ENCODE measurements at places on chromosomes 6 and 20. TPM values are rescaled to one million over a fixed set of nuclear protein-coding genes. Genes with fewer than 3 reads are reported as not detected.
A peak's percentile ranks its signal among the peaks of the same experiment; 100 is the strongest.

- H3K27ac ChIP-seq, result no peak overlapping the region
- H3K4me3 ChIP-seq, result no peak overlapping the region
- H3K4me1 ChIP-seq, result no peaks in the 10 kb centered on the region
- no peaks in the 10 kb centered on the region for H3K36me3 ChIP-seq
These were observed 64.4 kb downstream of the SMPDL3A start for GRCh38 chr6:122853259-122853995.

GRCh38 chr6:52390361-52390727 is 28.4 kb downstream of the PAQR8 start:
- peak overlapping the region; percentile 7 for H3K4me3 ChIP-seq
- no peaks in the 10 kb centered on the region for H3K36me3 ChIP-seq
- H3K4me1 ChIP-seq, result peaks cover 18% of the 10 kb centered on the region
- DNase-seq, result no peak
- no peaks in the 10 kb centered on the region for H3K27me3 ChIP-seq

Gene NANP
- total RNA-seq, result 11.2 TPM

GRCh38 chr20:53606364-53606985 is 12.8 kb upstream of the ZNF217 start:
- H3K4me3 ChIP-seq, result no peak overlapping the region
- no peak overlapping the region for H3K27ac ChIP-seq
- H3K27me3 ChIP-seq, result no peaks in the 10 kb centered on the region
- peaks cover 26% of the 10 kb centered on the region for H3K4me1 ChIP-seq
- H3K36me3 ChIP-seq, result no peaks in the 10 kb centered on the region
- peak; percentile 88 for DNase-seq

Gene KATNA1
- total RNA-seq, result 36.9 TPM

Gene CCDC170
- 1.8 TPM for total RNA-seq
